ENCODE measurements at places on chromosomes 11 and 22.

DNA sequence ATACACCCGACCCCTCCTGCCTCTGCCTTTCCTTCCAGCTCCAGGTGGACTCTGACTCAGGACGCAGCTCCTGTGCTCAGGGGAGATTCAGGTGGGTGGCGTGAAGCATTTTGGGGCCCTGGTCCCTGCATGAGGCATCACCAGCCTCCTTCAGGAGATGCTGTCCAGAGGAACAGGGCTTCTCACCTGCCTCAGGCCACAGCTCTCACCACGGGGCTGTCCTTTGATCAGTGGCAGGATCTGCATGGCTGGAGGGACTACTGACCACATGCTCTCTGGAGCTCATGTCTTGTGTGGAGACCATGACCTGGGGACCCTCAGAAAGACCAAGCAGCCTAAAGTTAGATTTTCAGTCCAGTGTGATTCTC, 58.8 kb downstream of the GGTLC2 start:
- no peak for DNase-seq

DNA sequence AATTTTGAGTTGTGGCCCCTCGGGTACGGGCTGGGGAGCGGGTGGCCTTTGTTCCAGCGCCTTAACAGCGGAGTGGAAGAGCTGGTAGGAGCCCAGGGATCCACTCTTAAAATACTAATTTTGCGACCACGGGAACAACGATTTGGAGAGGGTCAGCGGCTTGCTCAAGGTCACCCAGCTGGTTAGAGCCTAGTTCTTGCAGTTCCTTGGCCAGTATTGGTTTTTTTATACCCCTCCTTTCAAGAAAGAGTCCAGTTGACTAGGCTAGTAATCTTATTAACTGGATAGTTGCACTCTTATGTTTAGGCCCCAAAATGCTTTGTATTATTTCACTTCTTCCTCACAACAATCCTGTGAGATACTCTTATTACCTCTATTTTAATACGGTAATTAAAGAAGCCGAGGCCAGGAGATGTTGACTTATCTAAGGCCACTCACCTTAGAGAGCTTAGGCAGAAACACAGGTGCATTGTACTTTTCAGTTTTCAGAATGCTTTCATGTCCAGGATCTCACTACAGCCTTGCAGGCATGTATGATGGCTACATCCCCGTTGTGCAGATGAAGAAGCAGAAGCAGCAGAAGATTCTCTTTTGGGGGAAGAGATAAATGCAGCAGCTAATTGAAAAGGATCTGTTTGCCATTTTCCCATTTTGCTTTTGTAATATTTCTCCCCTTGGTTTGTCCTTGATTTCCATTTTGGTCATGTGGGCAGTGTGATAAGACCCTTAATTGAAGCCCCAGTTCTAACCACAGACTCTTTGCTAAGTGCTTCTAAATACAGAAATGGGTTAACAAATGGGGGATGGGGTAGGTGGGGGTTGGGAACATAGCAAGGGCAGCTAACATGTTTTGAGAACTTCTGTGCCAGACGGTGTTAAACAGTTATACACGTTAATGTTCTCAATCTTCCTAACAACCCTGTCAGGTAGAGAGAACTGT, 1.4 kb downstream of the SREBF2 start:
- no peak for DNase-seq

GRCh38 chr11:110196884-110197420, 99.5 kb downstream of the RDX start:
- no peak for DNase-seq

DNA sequence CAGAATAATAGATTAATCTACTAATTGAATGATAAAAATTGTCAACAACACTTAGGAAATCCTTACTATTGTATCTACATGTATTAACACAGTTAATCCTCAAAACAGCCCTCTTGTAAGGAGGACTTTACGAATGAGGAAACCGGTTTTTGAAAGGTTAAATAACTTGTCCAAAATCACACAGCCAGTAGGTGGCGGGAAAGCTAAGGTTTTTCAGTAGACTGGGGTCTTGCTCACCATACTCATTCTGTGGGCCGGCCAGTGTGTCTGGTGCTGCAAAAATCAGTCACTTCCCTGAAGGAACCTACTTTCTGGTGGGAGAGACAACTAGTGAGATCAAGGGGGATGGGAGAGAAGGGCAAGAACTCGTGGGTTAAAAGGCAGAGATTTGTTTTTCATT, 3.8 kb downstream of the DCPS start:
- DNase-seq: peak; percentile 40

DNA sequence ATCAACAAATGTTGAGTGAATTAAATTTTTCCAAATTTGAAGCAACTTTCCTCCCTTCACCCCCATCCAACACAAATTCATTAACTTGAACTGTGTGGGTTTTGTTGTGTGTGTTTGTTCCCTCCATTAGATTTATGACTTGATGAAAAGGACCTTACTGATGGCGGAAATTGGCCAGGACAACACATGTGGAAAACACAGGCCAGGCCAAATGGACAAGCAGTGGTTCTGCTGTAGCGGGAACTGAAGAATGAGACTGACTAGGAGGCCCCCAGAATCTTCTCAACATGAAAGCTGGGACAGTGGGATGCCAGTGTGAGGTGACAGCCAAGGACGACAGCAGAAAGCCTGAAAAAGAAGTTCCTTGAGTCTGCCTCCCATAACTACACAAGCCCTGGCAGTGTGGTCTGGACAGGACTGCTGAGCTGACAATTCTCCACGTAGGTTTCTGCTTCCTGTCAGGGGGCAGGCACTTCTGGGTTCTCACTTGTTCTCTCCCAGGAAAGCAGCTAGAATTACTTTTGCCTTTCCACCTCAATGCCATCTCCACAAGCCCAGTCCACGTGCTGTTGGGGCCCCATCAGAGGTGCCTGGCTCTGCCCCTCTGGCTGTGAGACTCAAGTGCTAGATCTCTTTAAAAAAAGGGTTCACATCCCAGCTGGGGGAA, 94.3 kb downstream of the ETS1 start:
- DNase-seq: no peak

GRCh38 chr22:26097840-26098239, 71.4 kb upstream of the SEZ6L start:
- no peak for DNase-seq

- peak; percentile 9 for DNase-seq
Measured at GRCh38 chr11:112316971-112317370, 56.3 kb upstream of the PLET1 start.

- no peak for DNase-seq
Measured at GRCh38 chr11:32935462-32936029, 42.9 kb downstream of the QSER1 start.

DNA sequence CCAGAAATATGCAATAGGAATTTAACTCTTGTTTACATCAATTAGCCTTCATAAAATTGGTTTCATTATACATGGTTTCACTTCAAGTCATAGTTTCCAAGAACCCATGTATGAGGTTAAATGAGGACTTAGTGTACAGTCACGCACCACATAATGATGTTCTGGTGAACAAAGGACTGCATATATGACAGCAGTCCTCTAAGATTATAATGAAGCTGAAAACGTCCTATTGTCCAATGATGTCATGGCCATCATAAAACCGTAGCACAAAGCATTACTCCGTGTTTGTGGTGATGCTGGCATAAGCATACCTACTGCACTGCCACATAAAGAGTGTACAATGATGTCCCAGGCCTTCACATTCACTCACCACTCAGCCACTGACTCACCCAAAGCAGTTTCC, 31.1 kb downstream of the SMCO4 start:
- DNase-seq: no peak

GRCh38 chr11:7673724-7674434, 579 bp upstream of the CYB5R2 start:
- no peak for DNase-seq

DNA sequence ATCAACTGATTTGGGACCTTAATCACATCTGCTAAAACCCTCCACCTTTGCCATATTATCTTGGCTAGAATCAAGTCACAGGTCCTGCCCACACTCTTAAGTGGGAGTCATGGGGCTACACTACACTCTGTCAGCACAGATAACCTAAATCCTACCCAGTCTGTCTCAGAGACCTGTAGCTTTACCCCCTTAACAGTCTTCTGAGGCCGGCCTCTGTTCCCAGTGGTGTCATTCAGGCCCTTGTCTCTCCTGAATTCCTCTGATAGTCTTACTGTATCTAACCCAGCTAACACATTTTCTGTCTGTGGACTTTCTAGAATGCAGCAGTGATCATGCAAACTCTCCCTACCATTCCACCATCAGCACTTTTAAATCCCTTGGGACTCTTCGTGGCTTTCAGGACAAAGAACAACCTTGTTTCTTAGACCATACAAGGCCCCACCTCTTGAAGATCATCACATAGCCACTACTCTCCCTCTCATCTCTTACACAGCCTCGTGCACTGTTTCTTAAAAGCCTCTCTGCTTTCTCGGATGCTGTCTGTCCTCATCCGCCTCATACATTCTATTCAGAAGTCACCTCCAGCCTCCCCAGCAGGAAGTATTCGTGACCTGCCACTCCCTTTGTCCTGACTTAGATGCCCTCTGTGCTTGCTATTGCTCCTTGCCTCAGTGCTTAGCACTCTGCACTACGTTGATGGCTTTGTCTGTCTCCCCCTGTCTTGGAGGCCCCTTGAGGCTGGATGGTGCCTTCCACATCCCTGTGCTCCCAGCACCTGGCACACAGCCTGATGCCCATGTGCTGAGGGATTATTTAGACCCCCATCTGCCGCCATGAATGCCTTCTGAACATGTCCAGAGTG, 57.9 kb downstream of the PANX1 start:
- no peak for DNase-seq

DNA sequence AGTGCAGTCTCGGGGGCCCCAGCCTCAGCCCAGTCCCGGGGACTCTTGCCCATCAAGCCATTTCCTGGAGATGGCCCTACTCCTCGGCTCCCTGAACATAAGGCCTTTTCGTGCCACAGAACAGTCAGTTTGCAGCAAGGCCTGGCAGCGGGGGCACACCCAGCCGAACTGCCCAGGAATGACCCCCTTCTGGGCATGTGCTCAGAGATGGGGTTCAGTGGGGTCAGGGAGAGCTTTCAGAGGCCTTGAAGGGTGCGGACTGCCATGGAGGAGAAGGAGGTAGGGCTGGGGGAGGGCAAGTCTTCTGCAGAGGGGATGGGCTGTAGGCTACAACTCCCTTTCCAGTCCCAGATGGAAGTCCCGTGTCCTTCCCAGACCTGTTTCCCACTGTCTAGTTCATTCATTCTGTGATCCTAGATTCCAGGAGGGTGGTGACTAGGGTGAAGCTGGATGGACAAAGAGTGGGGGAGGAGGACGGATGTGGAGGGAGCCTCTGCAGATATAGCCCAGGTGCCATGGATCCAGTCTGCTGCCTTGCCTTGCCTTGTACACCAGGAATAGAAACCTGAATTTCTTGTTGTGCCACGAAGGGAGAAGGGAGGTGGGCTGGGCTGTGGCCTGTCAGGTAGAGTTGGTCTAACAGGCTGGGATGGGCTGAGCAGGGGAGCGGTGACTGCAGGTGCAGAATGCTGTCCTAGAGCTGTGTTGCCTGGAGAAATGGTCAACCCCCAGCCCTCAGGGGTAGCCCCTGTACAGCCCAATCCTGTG, 14.2 kb upstream of the OMP start:
- no peak for DNase-seq

- no peak for DNase-seq
Measured at GRCh38 chr11:107756553-107756952, 44.7 kb upstream of the SLN start.

GRCh38 chr22:29987137-29987536, 93.1 kb upstream of the HORMAD2 start:
- DNase-seq: no peak

- DNase-seq: no peak
Measured at GRCh38 chr11:115379528-115379927, 124.7 kb downstream of the CADM1 start.

DNA sequence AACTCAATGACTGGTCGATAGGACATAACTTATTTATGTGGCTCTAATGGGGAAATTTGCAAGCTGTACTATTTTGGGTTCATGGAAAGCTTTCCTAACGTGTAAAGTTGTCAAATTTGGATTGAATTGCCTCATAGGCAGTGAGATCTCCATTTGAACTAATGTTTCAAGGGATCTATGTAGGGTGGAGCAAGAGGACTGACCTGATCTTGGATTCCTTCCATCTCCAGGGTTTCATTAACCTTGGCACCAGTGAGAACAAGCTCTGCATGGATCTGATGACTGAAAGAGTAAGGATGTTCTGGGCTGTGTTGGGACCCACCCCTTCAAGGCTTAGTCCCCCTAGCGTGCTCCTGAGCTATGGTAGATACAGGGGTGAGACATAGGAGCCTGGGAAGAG, 2.1 kb downstream of the ACCSL start:
- DNase-seq: no peak

DNA sequence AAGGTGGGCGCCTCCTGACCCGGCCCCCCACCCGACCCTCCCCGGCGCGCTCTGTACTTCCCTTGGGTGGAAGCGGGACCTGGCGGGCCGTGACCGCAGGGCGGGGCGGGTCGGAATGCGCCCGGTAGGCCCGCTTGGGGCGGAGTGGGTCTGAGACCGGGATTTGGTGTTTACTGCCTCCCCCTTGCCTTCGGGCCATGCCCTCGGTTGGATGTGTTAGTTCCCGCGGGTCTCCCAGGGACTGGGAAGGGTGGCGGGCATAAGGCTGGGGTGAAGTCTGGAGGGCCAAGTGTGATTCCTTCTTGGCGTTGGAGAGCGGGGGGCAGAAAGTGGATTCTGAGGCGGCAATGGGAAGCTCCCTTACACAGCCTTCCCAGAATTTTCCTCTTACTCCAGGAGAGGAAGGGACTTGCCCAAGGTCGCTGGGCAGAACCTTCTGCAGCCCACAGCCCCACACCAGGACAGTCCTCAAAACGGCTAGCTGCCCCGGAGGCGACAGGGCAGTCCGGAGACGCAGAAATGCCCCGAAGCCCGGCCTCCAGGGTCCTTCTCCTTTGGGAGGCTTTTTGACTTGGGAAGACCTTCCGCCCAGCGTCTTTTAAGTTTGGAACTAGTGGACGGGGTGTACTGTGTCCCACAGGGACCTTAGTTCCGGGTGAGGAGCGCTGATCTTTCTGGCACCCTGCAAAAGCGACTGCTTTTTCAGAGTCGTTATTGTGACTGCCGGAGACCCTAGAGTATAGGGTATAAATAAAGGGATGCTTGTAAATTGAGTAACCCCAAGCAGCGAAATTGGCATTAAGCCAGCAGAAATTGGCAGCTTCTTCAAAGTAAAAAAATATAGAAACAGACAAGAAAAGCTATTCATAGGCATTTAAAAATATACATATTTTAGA, 647 bp downstream of the SWAP70 start:
- DNase-seq: peak; percentile 30

DNA sequence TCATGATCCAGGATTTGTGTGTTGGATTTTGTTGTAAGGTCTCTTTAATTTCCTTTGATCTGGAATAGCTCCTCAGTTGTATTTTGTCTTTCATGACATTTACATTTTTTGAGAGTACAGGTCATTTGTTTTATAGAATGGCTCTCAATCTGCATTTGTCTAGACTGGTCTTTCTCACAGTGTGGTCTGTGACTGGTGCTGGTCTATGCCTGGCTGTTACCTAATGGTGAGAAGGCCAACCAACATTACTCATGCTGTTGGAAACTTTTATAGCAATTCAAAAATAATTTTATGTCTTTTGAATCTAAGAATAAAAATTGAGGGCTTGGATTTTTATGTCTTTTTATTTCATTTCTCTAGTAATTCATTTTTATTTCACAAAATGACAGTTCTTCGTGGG, 3.9 kb upstream of the NCR3LG1 start:
- no peak for DNase-seq
